ENCODE measurements at places on chromosomes 13 and 19. TPM values are rescaled to one million over a fixed set of nuclear protein-coding genes. Genes with fewer than 3 reads are reported as not detected.
A peak's percentile ranks its signal among the peaks of the same experiment; 100 is the strongest.

DNA sequence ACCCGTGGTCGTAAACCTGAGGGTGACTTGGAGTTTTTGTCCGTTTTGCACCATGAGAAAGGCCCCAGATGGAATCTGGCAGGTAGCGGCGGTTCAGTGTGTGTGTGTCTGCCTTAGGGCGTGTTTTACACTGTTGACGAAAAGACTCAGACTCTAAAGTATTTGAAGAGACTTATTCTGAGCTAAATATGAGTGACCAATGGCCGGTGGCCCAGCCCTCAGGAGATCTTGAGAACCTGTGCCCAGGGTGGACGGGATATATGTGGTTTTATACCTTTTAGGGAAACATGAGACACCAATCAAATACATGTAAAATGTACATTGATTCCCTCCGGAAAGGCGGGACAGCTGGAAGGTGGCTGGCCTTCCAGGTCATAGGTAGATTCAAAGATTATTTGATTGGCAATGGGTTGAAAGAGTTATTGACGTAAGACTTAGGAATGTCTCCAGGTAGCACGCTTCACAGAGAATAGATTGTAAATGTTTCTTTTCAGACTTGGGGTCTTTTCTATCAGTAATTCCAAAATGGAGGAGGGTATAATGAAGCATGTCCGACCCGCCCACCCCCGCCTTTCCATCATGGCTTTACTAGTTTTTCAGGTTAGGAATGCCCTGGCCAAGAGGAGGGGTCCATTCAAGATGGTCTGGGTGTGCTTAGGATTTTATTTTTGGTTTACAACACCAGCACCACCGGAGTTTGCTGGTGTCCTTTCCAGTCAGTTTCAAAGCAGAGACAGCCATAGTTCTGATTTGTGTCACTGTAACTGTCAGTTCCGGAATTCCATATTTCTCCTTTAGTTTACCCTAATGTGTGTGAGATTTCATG, 1.0 kb upstream of the ZNF529 start:
- H3K4me3 ChIP-seq, result peak overlapping the region; percentile 99
- no peaks in the 10 kb centered on the region for H3K27me3 ChIP-seq
- peak overlapping the region; percentile 61 for H3K27ac ChIP-seq
- peaks cover 13% of the 10 kb centered on the region for H3K4me1 ChIP-seq
- DNase-seq, result peak; percentile 24

The GPC6 gene
- 6.7 TPM for total RNA-seq

The RFPL4A gene
- not detected for total RNA-seq

The TMEM255B gene
- total RNA-seq, result 7.6 TPM

DNA sequence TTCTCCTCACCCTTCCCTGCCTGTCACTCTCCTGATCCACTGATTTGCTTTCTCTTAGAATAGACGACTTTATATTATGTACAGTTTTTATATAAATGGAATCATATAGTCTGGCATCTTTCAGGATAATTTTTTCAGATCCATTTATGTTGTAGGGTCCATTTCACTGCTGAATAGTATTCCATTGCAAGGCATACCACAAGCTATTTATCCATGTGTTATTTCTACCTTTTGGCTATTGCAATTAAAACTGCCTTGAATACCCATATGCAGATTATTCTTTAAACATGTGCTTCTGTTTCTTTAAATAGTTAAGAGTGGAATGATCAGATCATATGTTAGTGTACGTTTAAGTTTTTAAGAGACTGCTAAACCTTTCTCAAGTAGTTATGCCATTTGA, 17.8 kb upstream of the ZNF177 start:
- DNase-seq, result no peak
- H3K27me3 ChIP-seq, result no peaks in the 10 kb centered on the region

The CEACAM5 gene
- total RNA-seq, result 8.8 TPM

DNA sequence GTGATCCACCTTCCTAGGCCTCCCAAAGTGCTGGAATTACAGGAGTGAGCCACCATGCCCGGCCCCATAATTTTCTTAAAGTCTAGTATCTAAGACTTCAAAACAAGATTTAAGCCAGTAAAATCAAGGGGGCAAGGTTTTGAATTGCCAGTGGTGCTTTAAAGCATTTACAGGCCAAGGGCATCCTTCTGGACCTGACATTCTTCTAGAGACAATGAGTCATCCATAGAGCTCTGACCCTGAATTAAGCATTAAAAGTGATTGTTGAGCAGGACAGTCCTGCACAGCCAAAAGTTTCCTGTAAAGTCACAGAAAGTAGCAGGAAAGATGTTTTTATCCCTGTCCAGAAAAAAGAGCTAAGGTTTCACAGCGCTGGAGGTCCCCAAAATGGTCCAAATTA, 50.9 kb upstream of the ATP12A start:
- no peak for DNase-seq
- no peaks in the 10 kb centered on the region for H3K4me1 ChIP-seq
- no peaks in the 10 kb centered on the region for H3K36me3 ChIP-seq
- H3K27ac ChIP-seq, result no peak overlapping the region
- H3K27me3 ChIP-seq, result no peaks in the 10 kb centered on the region

The CAMSAP3 gene
- 25.4 TPM for total RNA-seq

GRCh38 chr19:16136185-16136999, 7.1 kb upstream of the HSH2D start:
- no peak for DNase-seq
- H3K4me3 ChIP-seq, result no peak overlapping the region
- no peak overlapping the region for H3K27ac ChIP-seq

The ZNF320 gene
- total RNA-seq, result 26.6 TPM

DNA sequence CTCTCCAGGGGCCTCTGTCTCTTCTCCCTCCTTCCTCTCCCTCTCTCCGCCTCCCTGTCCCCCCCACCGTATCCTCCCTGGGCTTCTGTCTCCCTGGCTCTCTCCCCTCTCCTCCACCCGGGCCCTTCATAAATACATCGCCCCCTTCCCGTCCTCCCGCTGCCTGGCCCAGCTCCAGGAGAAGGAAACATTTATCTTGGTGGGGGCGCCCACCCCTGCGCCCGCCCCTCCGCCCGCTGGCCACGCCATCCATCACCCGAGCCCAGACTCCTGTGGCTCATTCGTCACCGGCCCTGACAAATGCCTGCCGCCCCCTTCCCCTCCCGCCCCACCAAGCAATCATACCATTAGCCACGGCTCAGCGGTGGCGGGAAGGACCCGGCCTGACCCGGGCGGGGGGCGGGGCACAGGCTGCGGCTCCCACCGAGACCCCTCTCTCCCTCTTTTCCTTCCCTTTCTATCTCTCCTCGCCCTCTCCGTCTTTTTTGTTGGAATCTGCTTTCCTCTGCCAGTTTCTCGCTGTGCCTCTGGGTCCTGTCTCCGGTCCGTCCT, 2.6 kb upstream of the MEIS3 start:
- no peaks in the 10 kb centered on the region for H3K4me1 ChIP-seq
- H3K27ac ChIP-seq, result no peak overlapping the region
- H3K27me3 ChIP-seq, result peaks cover 14% of the 10 kb centered on the region
- no peaks in the 10 kb centered on the region for H3K36me3 ChIP-seq
- DNase-seq, result no peak
- H3K4me3 ChIP-seq, result no peak overlapping the region

GRCh38 chr13:31881495-31881882, 142.2 kb downstream of the RXFP2 start:
- no peaks in the 10 kb centered on the region for H3K27me3 ChIP-seq
- no peak overlapping the region for H3K27ac ChIP-seq
- DNase-seq, result no peak
- peaks cover 10% of the 10 kb centered on the region for H3K4me1 ChIP-seq

The COG6 gene
- 29.0 TPM for total RNA-seq

DNA sequence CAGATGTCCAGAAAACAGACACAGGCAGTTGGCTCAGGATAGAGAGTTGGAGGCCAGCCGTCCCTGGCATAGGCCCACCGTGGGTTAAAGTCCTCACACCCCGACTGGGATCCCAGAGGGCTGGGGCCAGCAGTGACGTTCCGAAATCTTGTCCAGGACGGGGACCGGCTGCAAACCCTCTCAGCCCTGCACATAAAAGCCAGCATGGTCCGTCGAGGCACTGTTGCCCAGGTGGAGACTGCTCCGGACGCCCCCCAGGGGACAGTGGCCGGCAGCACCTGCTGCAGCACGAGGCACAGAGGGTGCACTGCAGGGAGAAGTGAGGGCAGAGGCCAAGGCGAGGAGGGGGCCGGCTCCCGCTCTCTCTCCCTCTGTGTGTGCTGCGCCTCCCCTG, 4.3 kb upstream of the IFNL2 start:
- peaks cover 17% of the 10 kb centered on the region for H3K27me3 ChIP-seq
- no peaks in the 10 kb centered on the region for H3K4me1 ChIP-seq
- no peak for DNase-seq
- no peak overlapping the region for H3K4me3 ChIP-seq
- H3K27ac ChIP-seq, result no peak overlapping the region

- H3K27ac ChIP-seq, result no peak overlapping the region
- no peaks in the 10 kb centered on the region for H3K27me3 ChIP-seq
- H3K4me3 ChIP-seq, result no peak overlapping the region
Observed at GRCh38 chr19:33785795-33786194, 10.9 kb upstream of the KCTD15 start.

The GPR12 gene
- total RNA-seq, result under 0.01 TPM

DNA sequence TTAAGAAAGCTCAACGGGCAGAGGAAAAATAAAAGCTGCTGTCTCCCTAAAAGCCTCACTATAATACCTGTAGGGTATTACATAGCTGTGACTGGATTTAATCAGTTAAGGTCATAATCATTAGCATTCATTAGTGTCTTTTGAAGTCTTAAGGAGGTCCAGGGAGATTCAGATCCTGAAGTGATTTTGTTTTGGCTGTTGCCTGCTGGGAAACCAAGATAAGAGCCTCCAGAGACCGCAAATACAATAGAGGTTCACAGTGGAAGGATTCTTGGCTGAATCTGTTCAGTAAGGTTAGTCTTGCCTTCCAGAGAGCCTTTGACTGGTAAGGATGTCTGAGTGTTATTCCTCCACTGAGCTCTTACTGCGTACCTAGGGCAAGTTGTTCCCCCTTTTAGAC, 54.0 kb upstream of the TNFRSF19 start:
- no peaks in the 10 kb centered on the region for H3K27me3 ChIP-seq
- DNase-seq, result no peak
- no peaks in the 10 kb centered on the region for H3K4me1 ChIP-seq

DNA sequence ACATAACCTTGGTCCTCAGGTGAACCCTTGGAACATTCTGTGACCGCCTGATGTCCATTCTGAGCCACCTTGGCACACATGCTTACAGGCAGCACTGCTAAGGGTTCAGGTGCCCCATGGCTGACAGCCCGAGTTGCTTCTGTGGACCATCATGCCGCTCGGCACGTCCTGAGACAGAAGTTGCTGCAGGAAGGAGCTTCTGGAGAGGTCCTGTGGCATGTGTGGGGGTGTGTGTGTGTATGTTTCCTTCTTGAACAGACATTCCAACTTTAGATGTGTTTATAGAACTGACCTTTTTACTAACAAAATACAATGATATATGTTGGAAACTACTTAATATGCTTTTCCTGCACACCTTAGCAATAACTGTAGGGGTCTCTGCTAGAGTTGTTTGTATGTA, 4.8 kb upstream of the C1QTNF9 start:
- no peaks in the 10 kb centered on the region for H3K4me1 ChIP-seq
- peaks cover 36% of the 10 kb centered on the region for H3K36me3 ChIP-seq
- H3K27me3 ChIP-seq, result no peaks in the 10 kb centered on the region
- no peak overlapping the region for H3K4me3 ChIP-seq
- no peak for DNase-seq
- H3K27ac ChIP-seq, result no peak overlapping the region

The TMEM259 gene
- 220 TPM for total RNA-seq

DNA sequence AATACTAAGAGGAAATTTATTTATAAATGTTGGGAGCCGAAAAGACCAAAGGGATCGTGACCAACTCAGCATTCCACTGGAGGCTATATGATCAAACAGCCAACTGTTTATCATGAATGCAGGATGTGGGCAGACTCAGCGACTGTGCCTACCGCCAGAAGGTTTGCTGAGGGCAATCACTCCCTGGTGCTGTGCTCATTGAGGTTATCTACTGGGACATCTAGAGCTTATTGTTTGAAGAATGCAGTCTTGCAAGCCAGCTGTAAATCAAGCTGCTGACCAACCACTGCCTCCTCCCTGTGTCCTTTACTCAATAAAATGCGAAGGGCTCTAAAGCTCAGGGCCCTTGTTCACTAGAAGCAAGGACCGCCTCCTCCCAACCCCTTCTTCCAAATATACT, 8.5 kb upstream of the XPO4 start:
- H3K27me3 ChIP-seq, result no peaks in the 10 kb centered on the region
- H3K4me1 ChIP-seq, result no peaks in the 10 kb centered on the region
- no peak overlapping the region for H3K27ac ChIP-seq
- no peak for DNase-seq

- DNase-seq, result no peak
- no peaks in the 10 kb centered on the region for H3K4me1 ChIP-seq
- no peak within 1 kb of the TSS for H3K4me3 ChIP-seq
- H3K27me3 ChIP-seq, result no peaks in the 10 kb centered on the region
Observed at GRCh38 chr13:30735025-30735871, at the start of gene ALOX5AP. ALOX5AP (plus strand) TSS chr13:30735543; CDS start chr13:30735606, 63 bp downstream.

GRCh38 chr19:35213663-35214632, 14.6 kb downstream of the FAM187B start:
- H3K4me1 ChIP-seq, result no peaks in the 10 kb centered on the region
- H3K36me3 ChIP-seq, result no peaks in the 10 kb centered on the region
- no peak overlapping the region for H3K4me3 ChIP-seq
- H3K27me3 ChIP-seq, result no peaks in the 10 kb centered on the region
- peak overlapping the region; percentile 49 for H3K27ac ChIP-seq

DNA sequence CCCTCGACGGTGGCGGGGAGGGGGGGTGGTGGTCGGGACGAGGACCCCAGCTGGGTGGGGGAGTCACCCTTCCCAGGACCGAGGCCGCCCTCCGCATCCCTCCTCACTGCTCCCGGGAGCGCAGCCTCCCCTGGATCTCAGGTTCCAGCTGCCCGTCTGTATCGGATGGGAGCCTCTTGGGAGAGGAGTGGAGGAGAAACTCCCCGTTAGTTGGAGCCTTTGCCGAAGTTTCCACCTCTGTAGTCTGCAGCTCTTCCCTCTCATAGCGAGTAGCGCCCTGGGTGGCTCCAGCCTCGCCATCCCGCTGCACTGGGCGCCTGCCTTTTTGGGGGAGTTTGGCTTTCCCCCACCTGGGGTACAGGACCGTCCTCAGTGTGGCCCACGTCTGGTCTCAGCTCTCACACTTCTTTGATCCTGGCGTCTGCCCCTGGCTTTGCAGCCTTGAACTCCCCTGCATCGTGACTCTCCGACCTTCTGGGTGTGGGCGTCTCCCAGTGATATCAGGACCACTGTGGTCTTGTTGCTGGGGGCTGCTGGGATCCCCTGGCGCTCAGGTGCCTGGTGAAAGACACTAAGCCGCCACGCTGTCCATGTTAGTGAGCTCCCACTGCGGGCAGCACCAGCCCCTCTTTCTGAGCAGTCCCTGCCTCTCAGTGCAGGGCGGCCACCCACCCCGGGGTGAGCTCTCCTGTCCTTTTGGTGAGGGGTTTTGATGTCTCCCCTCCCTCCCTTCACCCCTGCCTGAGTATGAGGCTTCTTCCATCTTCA, 1.1 kb downstream of the CNOT3 start:
- no peaks in the 10 kb centered on the region for H3K27me3 ChIP-seq
- H3K4me3 ChIP-seq, result peak overlapping the region; percentile 97
- peaks cover 41% of the 10 kb centered on the region for H3K4me1 ChIP-seq

The NTF4 gene
- 0.33 TPM for total RNA-seq

DNA sequence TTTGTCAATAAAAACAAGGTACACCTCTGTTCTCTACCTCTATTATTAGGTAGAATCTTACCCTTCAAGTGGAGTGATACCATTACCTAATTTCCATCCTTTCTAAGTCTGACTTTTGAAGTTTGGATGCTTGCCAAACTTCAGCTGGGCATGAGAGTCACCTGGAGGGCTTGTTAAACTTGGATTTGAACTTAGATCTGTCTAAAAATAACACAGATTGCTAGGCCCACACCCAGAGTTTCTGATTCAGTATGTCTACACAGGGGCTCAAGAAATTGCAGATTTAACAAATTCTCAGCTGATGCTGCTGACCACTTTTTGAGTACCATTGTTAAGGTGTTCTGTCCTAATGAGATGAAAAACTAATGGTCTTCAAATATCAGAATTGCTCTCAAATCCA, 512.2 kb downstream of the LMO7 start:
- no peaks in the 10 kb centered on the region for H3K4me1 ChIP-seq
- no peak overlapping the region for H3K27ac ChIP-seq
- H3K36me3 ChIP-seq, result no peaks in the 10 kb centered on the region
- no peaks in the 10 kb centered on the region for H3K27me3 ChIP-seq
- no peak overlapping the region for H3K4me3 ChIP-seq

All from thyroid gland (tissue), 4 donors.